ENCODE measurements at places on chromosomes 2 and 18. TPM values are rescaled to one million over a fixed set of nuclear protein-coding genes. Genes with fewer than 3 reads are reported as not detected.

- DNase-seq: no peak
Observed at GRCh38 chr2:20178249-20178607, 46.7 kb downstream of the SDC1 start.

- DNase-seq: no peak
Observed at GRCh38 chr2:29155578-29155977, 40.4 kb downstream of the CLIP4 start.

PCARE gene
- not detected for total RNA-seq

EPB41L3 gene
- 3.2 TPM for total RNA-seq

- DNase-seq: no peak
Observed at GRCh38 chr2:36750101-36750500, 53.6 kb downstream of the VIT start.

SPHKAP gene
- total RNA-seq: not detected

DNA sequence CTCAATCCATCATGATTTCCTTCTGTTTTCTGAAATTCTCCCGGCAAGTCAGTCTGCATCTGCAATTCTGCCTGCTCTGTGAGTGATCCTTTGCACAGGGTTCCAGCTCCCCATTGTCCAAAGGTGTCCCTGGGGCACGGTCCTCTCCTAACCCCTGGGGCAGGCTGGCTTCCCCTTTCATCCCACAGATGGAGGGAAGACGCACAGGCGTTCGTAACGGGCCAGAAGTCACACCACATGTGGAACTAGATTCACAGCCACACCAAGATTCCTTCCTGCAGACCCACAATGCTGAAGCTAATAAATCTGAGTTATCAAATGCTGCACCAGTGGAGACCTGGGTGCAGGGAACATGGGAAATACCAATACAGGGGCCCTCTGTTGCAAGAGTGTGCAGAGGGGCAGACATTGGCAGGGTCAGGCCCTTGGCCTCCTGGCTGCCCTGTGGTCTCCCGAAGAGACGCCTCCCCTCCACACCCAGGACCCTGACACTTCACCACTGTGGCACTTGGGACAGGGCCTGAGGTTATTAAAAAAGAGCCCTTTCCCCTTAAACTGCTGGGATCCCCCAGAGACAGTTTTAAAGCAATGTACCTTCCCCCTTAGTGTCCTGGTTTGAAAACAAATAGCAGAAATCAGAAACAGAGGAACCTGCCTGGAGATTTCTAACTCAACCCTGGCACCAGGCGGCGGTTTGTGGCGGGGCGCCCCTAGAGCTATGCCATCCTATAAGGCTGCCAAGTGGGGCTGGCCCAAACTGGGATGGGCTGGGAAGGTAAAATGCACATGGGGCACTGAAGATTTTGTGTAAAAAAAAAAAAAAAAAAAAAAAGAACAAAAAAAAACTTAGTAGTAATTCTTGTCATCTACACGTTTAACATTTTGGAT is 15.4 kb downstream of the ZNF516 start:
- DNase-seq: no peak

DNA sequence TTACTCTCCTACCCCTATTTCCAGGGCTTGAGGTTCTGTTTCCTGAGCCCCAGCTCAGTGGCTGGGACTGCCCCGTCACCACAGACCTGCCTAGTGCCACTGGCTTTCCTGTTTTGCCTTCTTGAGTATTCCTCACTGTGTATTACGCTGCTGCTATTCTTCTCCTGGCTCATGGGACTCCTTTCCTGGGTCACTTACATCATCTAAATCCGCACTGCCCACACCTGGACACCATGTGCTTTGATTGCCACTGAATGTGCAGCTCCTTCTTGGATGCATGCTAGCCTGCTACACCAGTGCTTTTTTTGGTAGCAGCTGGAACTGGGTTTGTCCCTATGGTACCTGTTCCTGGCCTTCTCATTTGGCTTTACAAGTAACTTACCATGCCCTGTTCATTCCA is 96.6 kb upstream of the PTPRM start:
- DNase-seq: no peak

DNA sequence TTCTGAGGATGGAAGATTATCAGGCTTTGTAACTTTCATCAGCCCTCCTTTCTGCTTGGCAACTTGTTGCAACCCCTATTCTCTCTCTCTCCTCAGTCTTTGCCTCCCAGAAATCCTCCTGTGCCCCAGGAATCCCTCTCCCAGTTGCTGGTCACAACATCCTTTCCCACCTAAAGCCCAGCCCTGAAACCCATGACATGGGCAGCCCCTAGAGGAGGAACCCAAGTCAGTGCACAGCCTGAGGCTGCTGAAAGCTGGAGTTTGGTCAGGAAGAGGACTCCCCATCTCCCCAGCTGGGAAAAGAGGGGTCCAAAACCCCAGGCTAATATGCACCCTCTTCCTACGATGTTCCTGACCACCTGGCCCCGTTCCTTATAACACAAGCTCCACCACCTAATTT is 29.5 kb downstream of the PKDCC start:
- no peak for DNase-seq

DNA sequence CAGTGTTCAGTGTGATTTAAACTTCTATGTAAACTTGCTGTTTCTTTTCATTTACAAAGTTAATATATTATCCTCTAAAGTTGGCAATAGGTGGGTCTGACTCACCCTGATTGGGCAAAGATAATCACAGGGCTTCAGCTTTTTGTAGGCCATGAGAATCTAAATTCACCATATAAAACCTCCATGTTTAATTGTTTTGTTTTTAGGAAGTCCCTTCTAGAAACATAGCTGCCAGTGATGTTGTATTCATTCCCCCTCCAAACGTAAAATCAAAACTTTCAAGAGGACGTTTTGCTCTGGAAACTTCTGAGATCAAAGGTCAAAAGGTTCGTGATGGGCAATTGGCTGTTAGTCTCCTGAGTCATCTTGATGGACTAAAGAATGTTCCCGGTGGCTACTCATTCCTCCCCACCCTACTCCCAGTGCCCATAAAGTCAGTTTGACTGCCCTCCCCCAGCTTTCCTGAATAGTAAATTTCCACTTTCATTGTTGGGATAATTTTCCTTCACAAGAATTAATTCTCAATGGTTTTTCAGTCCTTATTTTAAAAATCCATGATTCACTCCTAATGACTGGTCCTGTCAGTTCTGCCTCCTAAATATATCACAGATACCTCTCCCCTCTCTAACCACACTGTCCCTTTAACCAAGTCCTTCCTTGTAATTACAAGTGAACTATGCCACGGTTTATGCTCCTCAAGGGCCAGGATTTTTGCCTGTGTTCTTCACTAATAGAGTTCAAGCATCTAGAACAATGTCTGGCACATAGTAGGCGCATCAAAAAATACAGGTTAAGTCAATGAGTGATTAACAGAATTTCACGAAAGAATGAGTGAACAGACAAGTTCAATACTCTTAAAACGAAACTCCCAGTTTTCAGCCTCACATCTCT is 164.4 kb upstream of the VRK2 start:
- no peak for DNase-seq

SLC5A7 gene
- total RNA-seq: not detected

DNA sequence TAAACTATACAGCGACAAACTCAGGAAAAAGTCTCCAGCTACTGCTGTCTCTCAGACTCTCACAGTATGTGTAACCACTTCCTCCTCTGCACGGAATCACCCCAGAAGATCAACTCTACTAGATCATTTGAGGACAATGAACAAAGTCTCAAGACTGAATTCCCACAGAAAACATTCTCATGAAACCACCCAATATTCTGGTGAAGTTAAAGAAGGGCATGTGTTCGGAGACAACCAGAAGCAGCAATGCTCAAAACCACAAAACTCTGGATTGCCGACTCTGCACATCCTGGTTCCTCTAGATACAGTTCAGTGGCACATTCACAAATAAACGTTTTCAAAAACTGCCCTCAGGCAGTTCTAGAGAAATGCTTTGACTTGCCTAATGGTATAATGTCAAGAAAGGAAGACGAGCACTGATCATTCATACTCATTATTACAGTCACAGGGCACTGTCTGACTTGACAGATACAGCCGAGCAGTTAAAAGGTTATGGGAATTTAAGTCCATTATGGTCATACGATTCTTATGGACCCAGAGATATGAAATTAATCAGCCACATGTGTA is 91.9 kb upstream of the STK17B start:
- DNase-seq: peak; percentile 72

DNA sequence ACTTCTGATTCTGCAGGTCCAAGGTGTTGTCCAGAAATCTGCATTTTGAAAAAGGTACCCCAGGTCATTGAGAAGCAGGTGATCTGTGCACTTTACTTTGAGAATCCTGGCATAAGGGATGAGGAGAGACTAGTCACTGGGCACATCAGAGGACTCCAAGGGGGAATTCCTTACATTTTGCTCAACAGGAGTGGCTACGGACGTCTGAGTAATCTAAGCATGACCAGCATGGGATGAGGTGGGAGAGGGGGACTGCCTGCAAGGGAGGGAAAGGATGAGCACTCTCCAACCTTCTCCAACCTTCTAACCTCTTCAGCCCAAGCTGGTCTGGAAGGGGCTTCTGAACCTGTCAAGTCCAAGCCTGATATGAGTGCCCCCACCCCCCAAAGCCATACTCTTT is 55.5 kb downstream of the MARCHF4 start:
- DNase-seq: no peak

GPR75 gene
- total RNA-seq: 3.1 TPM

- DNase-seq: no peak
Observed at GRCh38 chr2:135555311-135555710, 24.0 kb downstream of the R3HDM1 start.

RUFY4 gene
- 0.30 TPM for total RNA-seq

DNA sequence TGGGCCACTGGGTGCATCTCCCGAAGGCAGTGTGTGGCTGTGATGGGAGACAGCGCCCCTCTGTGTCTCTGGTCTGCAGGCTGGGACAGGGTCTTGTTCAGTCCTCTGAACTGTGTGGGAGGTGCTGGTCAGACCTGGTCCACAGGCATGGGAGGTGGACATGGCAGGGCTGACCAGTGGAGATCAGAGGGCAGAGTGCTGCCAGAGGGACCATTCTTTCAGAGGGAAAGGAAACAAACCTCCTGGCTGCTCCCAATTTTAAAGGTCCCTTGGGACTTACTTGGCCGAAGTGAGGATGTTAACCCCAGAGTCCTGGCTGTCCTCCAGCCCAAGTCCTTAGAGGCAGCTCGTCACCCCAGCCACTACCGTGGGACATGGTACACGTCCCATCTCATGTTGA is 4.0 kb downstream of the CAPN13 start:
- DNase-seq: no peak

DNA sequence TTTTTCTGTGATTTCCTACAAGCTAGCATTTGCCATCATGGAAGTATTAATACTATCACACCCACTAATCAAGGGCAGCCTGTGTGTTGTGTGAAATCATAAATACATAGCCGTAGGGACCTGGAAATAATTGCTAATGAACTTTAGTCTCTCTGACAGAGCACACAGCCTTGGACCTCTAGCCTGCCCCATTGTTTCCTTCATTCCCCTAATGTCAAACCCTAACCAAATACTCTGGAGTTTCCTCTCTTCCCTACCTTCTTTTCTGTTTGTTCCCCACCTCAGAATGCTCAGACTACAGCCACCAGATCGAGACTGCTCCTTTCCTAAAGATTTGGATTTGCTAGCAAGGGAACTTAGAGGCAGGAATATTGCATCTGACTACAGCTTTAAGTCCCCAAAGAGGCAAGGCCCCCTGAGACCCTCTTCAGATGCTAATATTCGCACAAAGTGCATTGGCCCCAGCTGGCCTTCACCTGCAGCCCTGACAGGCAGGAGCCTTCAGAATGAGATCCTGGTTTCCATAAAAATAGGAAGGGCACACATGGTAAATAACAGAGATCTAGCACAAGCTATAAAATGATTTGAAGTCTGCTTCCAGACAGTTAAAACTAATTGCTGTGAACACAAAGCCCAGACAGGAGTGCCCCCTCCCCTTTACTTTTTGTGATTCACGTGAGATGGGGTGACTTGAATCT is 279.2 kb upstream of the DCC start:
- DNase-seq: no peak

TFCP2L1 gene
- total RNA-seq: not detected

PTH2R gene
- total RNA-seq: not detected

GRCh38 chr2:66984864-66985263 is 412.3 kb upstream of the ETAA1 start:
- DNase-seq: no peak

DNA sequence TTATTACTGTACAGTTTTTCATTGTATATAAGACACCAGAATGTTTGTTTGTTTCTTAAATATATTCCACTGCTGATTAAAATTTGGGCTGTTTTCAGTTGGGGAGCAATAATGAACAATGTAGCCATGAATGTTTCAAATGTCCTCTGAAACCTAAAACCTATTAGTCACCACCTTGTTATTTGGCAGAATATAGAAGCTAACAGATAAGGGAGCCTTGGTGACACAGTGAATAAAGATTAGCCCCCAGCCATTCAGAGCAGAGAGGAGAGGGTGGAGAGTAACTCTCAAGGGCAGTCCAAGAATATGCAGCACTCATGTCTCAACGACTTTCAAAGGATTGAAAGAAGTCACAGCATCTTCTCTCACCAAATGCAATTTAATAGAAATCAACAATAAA is 43.1 kb upstream of the ATP8B1 start:
- no peak for DNase-seq

ITGB6 gene
- total RNA-seq: not detected

DLGAP1 gene
- 0.17 TPM for total RNA-seq

DNA sequence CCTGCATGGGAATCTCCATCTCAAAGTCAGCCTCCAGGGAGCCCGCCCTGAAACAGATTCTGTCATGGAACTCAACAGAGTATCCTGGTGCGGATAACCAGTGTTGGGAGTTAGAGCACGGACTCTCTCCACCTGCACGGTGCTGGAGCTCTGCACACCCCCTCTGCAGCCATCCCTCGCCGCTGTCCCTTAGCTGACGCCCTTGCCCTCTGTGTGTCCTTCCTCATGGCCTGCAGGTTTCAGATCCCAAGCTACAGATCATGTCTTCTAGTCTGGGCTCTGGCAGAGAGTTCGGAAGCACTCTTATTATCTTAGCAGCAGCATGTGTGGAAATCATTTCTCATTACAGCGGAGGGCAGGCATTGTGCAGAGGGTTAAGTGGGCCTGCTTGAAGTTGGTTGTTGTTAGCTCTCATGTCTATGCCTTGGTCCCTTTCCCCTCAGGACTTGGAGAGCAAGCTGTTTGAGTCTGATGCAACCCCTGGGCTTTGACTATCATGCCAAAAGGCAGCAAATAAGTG is 26.0 kb downstream of the TMEM127 start:
- no peak for DNase-seq

- DNase-seq: no peak
Observed at GRCh38 chr2:26711457-26712161, 19.1 kb downstream of the KCNK3 start.

GRCh38 chr2:9149726-9150567 is 56.7 kb upstream of the ASAP2 start:
- DNase-seq: no peak

- no peak for DNase-seq
Observed at GRCh38 chr18:13387855-13388548, 169.4 kb downstream of the LDLRAD4 start.

TEX44 gene
- not detected for total RNA-seq

Data from CD4-positive, alpha-beta memory T cell (primary cell).